ENCODE measurements at places on chromosomes 3 and 15.

DNA sequence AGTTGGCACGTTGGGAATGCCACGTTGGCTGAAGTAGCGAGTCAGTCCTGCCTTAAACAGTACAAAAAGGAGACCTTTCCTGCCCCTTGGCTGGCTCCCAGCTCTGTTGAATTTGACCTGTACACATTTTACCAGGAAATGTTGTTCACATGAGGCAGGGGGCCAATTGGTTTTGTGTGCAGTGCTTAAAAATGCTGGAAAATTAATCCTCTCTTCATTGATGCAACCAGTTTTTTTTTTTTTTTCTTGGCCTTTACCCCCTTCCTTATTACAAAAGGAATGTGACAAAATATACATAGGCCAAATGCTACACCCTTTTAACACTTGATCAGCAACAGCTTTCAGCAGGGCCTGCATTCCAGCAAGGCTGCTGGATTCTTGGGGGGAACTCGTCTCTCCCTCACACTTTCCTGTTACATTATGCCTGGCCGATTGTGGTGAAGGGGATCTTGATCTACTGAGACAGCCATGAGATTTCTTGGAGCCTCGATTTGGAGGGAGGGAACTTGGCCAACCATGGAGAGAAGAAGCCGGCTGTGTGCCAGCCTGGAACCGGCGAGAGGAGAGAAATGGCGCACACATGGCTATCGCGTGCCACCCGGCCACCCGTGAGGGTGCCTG lies 93.1 kb downstream of the DNASE1L3 start:
- no peak for DNase-seq

- DNase-seq = no peak
These were observed 93.4 kb upstream of the PLXNA1 start for GRCh38 chr3:126889276-126890201.

GRCh38 chr3:179265092-179265491 lies 14.2 kb upstream of the KCNMB3 start:
- no peak for DNase-seq

DNA sequence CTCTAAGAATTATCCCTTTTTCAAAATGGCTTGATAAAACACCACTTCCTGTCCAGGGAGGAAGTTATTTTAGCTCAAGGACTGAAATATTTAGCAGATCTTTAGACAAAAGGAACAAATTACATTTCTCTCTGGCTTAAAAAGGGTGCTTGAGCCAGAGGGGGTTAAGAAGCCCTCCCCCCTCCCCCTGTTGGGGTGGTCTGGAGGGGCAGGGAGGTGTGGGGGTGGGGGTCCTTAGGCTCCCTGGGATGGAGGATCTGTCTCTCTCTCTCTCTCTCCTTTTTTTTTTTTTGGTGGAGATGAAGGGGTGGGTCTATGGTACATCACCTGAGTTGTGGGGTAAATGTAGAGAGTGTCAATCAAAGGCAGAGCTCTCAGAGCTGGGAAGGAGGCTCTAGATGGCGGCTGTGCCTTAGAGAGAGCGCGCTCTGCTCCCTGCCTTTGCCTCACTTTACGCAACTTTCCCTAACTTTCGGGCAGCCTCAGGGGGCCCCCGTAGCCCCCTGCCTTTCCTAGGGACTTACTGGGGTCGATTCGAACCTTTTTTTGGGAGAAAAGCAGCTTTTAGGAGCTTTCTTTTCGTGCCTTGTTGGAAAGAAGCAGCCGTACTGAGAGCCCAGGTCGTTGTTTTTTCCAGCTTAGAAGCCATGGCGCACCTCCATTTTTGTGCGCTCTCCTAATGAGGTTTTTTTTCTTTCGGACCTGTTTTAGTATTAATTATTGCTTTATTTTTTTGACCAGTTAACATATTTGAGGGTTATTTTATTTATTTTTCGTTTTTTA lies at the start of gene CHD2:
TSS of gene CHD2 (plus strand) at position 377 of the 783 bp plus-strand sequence. CDS start 914 bp downstream, outside the sequence.
- DNase-seq = peak; percentile 79

- no peak for DNase-seq
These were observed 15.4 kb upstream of the NOX5 start for GRCh38 chr15:68999091-68999490.
